HFFc6 (cell line): ENCODE measurements at places on chromosomes 2 and 18. TPM values are rescaled to one million over a fixed set of nuclear protein-coding genes. Genes with fewer than 3 reads are reported as not detected.

The PAX3 gene
- 12.2 to 16.6 TPM (median 13.6 TPM) in 3 replicates for total RNA-seq

The PROM2 gene
- 0.15 to 0.44 TPM in 2 of 3 replicates, not detected in the other for total RNA-seq

The EGR4 gene
- not detected in 2 replicates for total RNA-seq

The NEB gene
- under 0.01 TPM in 1 of 3 replicates, not detected in the others for total RNA-seq

The EIPR1 gene
- 28.6 to 30.7 TPM (median 29.7 TPM) in 3 replicates for total RNA-seq

The PROC gene
- total RNA-seq = not detected in 3 replicates

- H3K4me1 ChIP-seq = peaks cover 32% of the 10 kb centered on the region
- H3K4me3 ChIP-seq = peak overlapping the region; percentile 66
- H3K27ac ChIP-seq = peak overlapping the region; percentile 91
- DNase-seq = peak; percentile 92
- peaks cover 7% of the 10 kb centered on the region for H3K27me3 ChIP-seq
These were observed 15.2 kb downstream of the RAMP1 start for GRCh38 chr2:237874585-237875161.

- H3K36me3 ChIP-seq = peaks cover 4% of the 10 kb centered on the region; the same call in 1 of the 2 replicates
- peak; percentile 72 for DNase-seq
- peaks cover 49% of the 10 kb centered on the region for H3K4me1 ChIP-seq
- H3K27ac ChIP-seq = peak overlapping the region; percentile 81
These were observed 95.8 kb downstream of the SPP2 start for GRCh38 chr2:234146087-234146826.

- H3K27me3 ChIP-seq = peaks cover 2% of the 10 kb centered on the region
- H3K4me1 ChIP-seq = no peaks in the 10 kb centered on the region
- no peaks in the 10 kb centered on the region for H3K36me3 ChIP-seq
- DNase-seq = no peak
- no peak overlapping the region for H3K4me3 ChIP-seq
- no peak overlapping the region for H3K27ac ChIP-seq
These were observed 59.6 kb upstream of the ACKR3 start for GRCh38 chr2:236510034-236510433.

DNA sequence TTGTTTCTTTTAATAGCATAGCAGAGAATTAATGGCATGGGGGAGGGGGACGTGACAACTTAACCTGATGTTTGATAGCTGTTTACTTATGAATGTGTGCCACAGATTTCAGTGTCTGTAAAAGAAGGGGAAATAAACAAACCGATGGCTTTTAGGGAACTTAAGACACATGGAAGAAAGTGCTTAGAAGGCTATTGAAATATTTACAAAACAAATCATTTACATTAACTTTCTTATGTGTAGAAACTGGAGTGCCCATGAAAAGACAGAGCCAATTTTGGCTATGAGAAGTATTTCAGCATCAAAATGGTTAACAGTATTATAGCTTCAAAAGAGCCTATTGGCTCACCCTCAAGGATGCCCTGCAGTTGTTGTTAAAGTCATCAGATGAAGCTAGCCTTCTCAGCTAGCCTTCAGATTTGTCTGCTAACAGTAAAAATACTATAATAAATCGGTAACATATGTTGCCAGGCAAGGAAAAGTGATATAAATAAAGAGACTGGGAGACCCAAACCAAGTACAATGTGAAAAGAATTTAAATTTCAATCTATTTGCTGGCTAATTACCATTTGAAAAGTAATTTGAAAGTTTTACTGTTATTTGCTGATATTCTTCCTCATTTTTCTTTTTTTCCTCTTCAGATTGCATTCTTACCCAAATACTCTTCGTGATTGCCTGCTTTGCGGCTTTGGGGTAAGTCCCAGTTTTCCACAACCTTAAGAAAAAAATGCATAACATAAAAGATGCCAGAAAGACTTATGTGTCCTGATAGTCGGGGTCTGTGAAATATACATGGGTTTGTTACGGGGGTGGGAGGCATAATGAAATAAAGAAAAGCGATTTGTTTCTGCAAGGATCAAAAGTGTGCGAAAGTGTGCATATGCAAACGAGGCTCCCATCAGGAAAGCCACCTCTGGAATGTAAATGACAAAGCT, 256.4 kb downstream of the MEIS1 start:
- H3K36me3 ChIP-seq = no peaks in the 10 kb centered on the region
- no peaks in the 10 kb centered on the region for H3K27me3 ChIP-seq
- no peak for DNase-seq

DNA sequence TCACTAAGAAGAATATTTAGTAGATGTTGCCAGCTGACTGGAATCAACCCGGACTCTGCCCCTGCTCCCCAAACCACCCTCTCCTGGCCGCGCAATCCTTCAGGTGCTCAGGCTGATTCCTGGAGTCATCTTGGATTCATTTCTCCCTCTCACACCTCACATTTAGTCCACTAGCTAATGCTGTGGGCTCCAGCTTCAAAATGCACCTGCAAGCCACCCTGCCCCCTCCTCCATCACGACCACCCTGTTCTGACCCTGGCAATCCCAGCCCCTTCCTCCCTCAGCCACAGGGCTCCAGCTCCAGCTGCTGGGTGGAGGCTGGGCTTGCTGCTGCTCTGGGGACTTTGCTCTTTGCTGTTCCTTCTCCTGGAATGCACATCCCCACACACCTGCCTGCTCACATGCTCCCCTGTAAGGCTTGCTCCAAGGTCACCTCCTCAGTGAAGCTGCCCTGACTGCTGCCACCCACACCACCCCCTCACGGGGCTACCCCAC, 61.3 kb upstream of the SH3RF3 start:
- no peak overlapping the region for H3K4me3 ChIP-seq
- H3K36me3 ChIP-seq = no peaks in the 10 kb centered on the region
- peaks cover 53% of the 10 kb centered on the region for H3K27me3 ChIP-seq
- DNase-seq = no peak
- H3K4me1 ChIP-seq = no peaks in the 10 kb centered on the region

- H3K27me3 ChIP-seq = peaks cover 22% of the 10 kb centered on the region
- H3K4me3 ChIP-seq = no peak overlapping the region
- DNase-seq = no peak
- no peaks in the 10 kb centered on the region for H3K4me1 ChIP-seq
- no peaks in the 10 kb centered on the region for H3K36me3 ChIP-seq
These were observed 10.1 kb upstream of the AFTPH start for GRCh38 chr2:64514008-64514407.

- no peak for DNase-seq
- H3K27me3 ChIP-seq = no peaks in the 10 kb centered on the region
- no peaks in the 10 kb centered on the region for H3K36me3 ChIP-seq
- H3K4me3 ChIP-seq = no peak overlapping the region
- no peak overlapping the region for H3K27ac ChIP-seq
- peaks cover 53% of the 10 kb centered on the region for H3K4me1 ChIP-seq
These were observed 132.3 kb upstream of the RIOK3 start for GRCh38 chr18:23320709-23321236.

GRCh38 chr18:75958683-75959082, 531.2 kb upstream of the SMIM21 start:
- no peaks in the 10 kb centered on the region for H3K4me1 ChIP-seq
- H3K36me3 ChIP-seq = no peaks in the 10 kb centered on the region
- no peak for DNase-seq
- H3K27me3 ChIP-seq = no peaks in the 10 kb centered on the region
- no peak overlapping the region for H3K4me3 ChIP-seq

DNA sequence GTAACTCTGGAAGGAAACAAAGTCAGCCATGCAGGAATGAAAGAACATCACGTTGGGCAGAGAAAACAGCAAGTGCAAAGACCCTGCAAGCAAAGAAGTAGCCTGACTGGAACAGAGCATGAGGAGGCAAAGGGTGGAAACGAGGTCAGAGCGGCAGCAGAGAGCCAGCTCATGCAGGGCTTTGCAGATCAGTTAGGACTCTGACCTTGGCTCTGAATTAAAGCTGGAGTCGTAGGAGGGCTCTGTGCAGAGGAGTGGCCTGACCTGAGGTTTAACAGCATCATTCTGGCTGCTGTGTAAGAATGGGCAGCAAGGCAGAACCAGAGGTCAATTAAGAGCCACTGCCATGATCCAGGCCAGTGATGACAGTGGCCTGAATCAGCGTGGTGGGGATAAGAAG, 220.7 kb downstream of the PRKCE start:
- peaks cover 26% of the 10 kb centered on the region for H3K36me3 ChIP-seq
- H3K4me1 ChIP-seq = peaks cover 42% of the 10 kb centered on the region
- DNase-seq = peak; percentile 52
- H3K27ac ChIP-seq = peak overlapping the region; percentile 8; the same call in 1 of the 2 replicates
- no peaks in the 10 kb centered on the region; the same call in 1 of the 2 replicates for H3K27me3 ChIP-seq

GRCh38 chr18:9526458-9526857, 51.1 kb downstream of the RALBP1 start:
- no peak overlapping the region for H3K27ac ChIP-seq
- peaks cover 80% of the 10 kb centered on the region for H3K36me3 ChIP-seq
- H3K4me3 ChIP-seq = no peak overlapping the region
- DNase-seq = no peak
- no peaks in the 10 kb centered on the region for H3K27me3 ChIP-seq
- H3K4me1 ChIP-seq = peaks cover 18% of the 10 kb centered on the region

DNA sequence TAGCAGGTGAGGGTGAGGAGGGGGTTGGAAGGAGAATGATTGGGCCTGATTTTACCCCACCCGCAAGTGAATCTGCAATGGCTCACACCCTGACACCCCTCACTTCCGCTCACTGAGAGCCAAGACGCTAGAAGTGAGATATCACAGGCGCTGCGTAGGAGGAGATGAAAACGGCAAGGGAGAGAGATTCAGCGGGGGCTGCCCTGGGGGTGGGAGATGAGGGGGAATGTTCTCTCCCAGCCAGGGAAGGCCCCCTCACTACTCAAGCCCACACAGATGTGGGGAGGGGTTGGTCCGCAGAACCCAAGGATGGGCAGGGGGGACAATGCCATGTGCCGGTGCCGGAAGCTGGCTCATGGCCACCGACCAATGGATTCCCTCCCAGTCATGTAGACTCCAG, 32.9 kb downstream of the LOXHD1 start:
- no peak for DNase-seq
- peaks cover 9% of the 10 kb centered on the region; the same call in 1 of the 2 replicates for H3K4me1 ChIP-seq
- no peaks in the 10 kb centered on the region for H3K36me3 ChIP-seq
- no peak overlapping the region for H3K4me3 ChIP-seq
- H3K27me3 ChIP-seq = peaks cover 23% of the 10 kb centered on the region

DNA sequence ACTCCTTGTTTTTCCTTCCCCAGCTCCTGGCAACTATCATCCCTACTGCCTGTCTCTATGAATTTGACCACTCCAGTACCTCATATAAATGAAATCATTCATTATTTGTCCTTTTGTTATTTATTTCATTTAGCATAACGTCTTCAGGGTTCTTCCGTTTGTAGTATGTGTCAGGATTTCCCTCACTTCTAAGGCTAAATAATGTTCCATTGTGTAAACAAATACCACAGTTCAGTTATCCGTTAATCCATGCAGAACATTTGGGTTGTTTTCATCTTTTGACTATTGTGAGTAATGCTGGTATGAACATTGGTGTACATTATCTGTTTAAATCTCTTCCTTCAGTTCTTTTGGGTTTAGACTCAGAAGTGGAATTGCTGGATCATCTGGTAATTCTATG, 18.8 kb downstream of the DYNC2LI1 start:
- H3K36me3 ChIP-seq = peaks cover 4% of the 10 kb centered on the region; the same call in 1 of the 2 replicates
- no peaks in the 10 kb centered on the region for H3K4me1 ChIP-seq
- DNase-seq = no peak
- no peak overlapping the region for H3K27ac ChIP-seq
- no peak overlapping the region for H3K4me3 ChIP-seq

DNA sequence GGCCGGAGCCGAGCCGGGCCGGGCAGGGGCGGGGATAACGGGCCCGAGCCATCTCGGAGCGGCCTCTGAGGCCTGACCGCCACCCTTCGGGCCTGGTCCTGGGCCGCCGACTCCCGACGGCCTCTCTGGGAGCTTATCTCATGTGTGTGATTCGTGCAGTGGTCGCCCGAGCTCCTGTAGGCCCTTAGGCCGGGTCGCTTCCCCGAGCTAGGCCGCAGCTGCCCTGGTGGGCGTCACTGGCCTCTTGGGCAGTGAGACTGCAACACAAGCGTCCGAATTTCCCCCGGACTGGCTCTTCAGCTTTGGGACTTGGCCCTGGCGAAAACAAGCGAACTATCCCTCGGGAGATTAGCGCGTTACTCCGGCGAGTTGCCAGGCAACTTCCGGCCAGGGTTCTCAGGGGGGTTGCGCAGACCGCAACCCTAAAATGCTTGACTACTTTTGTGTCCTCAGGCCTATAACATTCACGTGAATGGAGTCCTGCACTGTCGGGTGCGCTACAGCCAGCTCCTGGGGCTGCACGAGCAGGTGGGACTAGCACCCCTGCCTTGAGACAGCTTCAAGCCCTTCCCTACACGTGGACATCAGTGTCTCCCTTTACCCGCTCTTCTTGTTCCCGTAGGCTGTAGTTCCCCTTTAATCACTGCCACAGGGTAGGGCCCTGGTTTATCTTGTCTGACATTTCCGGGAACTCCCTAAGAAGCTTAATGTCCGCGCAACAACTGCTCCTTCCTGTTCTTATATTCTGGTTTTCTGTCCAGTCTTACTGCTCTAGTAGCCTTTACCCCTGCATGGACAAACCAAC, 602 bp downstream of the SNX17 start:
- peaks cover 31% of the 10 kb centered on the region for H3K4me1 ChIP-seq
- H3K27me3 ChIP-seq = peaks cover 4% of the 10 kb centered on the region
- H3K27ac ChIP-seq = peak overlapping the region; percentile 90
- DNase-seq = peak; percentile 34

DNA sequence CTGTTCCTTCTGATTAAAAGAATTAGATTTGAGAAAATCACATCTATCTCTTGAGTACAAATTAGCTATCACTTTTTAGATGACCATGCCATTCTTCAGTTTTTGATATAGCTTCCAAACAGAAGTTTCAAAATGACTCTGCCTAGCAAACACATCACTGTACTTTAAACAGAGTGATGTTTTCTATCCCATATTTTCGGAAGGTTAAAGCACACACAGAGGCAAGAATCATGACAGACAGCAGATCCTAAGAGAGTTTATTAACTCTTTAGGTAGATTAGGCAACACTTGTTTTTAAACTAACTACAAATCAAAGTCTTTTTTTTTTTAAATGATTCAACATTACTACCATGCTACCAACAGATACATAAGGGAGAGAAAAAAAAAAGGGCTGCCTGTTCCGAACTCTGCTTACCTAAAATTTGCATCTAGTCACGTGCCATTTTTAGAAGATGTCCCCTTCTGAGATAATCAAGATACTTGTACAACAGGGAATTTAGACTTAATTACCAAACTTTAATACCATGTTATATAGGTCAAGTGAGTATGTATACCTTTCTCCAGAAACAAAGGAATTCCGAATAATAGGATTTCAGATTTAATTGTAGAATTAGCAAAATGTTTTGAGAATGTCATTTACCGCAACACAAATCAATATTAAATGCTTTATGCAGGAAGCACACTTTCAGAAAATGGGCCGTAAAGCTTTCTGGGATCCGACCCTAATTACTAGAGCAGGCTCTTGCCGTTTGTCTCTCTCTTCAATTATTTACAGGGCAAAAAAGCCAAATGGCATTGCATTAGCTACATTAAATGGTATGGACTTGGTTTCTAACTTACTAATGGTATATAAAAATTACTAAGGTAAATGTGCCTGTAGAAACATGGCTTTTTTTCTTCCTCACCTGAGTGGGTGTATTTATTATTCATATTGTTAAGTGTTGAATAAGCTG, 2.6 kb downstream of the RBMS1 start:
- DNase-seq = no peak
- peaks cover 8% of the 10 kb centered on the region; the same call in 1 of the 2 replicates for H3K36me3 ChIP-seq
- H3K4me3 ChIP-seq = peak overlapping the region; percentile 88
- H3K4me1 ChIP-seq = peaks cover 58% of the 10 kb centered on the region
- H3K27ac ChIP-seq = peak overlapping the region; percentile 96
- no peaks in the 10 kb centered on the region for H3K27me3 ChIP-seq

GRCh38 chr2:205474741-205475415, 207.4 kb upstream of the NRP2 start:
- H3K27me3 ChIP-seq = no peaks in the 10 kb centered on the region
- peak overlapping the region; percentile 47 for H3K4me3 ChIP-seq
- peak overlapping the region; percentile 34 for H3K27ac ChIP-seq
- H3K4me1 ChIP-seq = peaks cover 39% of the 10 kb centered on the region

GRCh38 chr2:181072486-181073235, 92.3 kb downstream of the UBE2E3 start:
- peak; percentile 16 for DNase-seq
- no peaks in the 10 kb centered on the region; the same call in 1 of the 2 replicates for H3K36me3 ChIP-seq
- H3K27me3 ChIP-seq = peaks cover 1% of the 10 kb centered on the region; the same call in 1 of the 2 replicates
- no peak overlapping the region for H3K4me3 ChIP-seq
- H3K4me1 ChIP-seq = peaks cover 9% of the 10 kb centered on the region
